Activated CD4-positive, alpha-beta T cell treated with anti-CD3 and anti-CD28 coated beads, Interleukin-2, Interleukin-6, amounts not matched to agents 100 ng/mL and 50 ng/mL, durations not matched to agents 16 hours and 8 hours (primary cell): ENCODE measurements at places on chromosomes 3 and 15.

DNA sequence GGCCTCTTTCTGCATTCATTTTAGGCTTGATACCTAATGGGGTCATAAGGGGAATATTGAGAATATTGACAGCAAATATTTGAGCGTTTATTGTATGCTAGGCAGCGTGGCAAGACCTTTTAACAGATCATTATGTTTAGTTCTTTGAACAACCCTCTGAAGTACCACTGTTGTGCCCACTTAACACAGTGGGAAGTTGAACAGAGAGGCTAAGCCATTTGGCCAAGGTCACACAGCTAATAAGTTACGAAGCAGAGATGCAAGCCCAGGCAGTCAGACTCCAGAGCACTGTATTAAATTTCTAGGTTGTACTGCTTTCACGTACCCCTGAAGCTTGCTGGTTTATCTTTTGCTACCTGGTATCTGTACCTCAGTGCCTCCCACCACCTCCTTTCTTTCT is 1.1 kb downstream of the RAB7A start:
- no peak for DNase-seq

GRCh38 chr15:53447053-53447574 is 312.3 kb downstream of the WDR72 start:
- DNase-seq = no peak

DNA sequence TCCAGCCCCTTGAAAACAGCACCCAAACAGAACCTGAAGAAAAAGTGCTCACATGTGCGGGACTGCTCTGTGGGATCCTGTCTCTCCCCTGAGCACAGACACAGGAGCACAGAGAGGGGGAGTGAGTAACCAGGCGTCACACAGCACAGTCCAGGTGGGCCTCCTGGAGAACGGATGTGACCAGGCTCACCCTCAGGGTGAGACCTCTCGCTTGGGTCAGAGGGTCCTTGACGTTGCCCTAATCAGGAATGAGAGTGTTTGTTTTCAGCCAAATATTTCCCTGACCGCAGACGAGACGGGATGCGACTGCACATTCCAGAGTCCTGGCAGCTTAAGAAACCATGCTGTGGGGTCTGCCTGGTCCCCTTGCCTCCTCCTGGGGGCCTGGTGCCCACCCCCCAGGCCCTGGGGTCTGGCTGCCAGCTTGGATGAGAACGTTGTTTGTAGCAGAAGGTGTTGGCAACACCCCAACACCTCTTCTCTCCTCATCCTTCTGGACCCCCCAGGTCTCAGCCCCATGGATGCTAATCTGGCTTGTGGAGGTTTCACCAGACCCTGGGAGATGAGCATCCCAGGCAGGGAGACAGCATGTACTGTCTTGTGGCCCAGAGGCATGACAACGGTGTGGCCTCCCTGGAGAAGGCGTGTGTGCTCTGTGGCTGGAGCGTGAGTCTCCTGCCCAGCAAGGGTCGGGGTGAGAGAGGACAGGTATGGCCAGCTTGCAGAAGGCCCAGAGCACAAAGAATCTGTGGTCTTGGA is 42.1 kb upstream of the SLC6A6 start:
- no peak for DNase-seq

DNA sequence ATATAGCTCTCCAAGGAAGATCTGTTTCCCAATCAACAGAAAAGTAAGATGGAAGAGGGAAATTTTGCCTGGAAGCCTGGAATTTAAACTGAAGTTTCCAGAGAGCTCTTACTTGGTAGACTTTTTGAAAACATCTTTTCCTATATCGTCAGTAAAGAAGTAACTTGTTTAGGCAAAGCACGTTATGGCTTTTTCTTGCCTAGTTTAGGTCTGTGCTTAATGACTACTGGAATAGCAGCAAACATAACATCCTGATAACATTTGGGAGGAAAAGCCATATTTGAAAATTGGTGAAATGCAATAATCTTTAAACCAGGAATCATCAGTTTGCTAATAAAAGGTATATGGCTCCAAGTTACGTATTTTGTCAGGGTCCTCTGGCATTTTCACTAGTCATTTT is 160.4 kb upstream of the CGNL1 start:
- no peak for DNase-seq

GRCh38 chr15:25465835-25466234 is 27.0 kb upstream of the UBE3A start:
- DNase-seq = no peak

GRCh38 chr3:152040319-152040718 is 166.9 kb downstream of the SUCNR1 start:
- no peak for DNase-seq

DNA sequence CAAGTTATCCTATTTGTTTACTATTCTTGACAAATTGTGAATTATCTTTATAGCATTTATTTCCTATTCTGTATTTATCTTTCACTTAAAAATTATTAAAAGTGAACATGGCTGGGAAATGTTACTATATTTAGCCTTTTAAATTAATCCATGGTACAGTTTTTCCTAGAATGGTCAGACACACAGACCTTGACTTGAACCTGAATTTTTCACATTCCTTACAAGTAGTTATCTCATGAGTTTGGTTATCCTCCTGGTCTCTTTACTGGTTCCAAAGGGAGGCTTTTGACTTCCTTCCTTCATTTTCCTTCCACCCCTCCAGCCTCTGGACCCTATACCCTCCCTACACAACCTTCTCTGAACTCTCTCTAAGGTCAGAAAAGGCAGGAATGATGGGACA is 280.6 kb downstream of the SATB1 start:
- DNase-seq = no peak

GRCh38 chr3:134355416-134355815 is 18.8 kb downstream of the AMOTL2 start:
- DNase-seq = no peak

DNA sequence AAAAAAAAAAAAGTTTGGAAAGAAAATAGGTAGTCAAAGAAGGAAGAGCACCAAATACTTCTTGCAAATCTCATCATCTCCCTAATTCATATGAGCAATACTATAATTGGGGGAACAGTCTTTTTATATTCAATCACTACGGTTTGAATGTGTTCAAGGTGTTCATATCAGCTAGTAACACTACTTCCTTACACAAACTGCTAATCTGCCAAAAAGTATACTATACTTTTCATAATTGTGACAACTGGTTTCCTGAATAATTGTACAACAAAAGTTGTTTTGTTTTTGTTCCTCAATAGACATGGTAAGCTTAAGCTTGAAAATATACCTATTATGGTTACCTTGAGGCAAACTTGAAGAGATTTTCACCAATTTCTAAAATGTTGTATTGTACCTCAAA is 12.1 kb downstream of the SETD2 start:
- no peak for DNase-seq

DNA sequence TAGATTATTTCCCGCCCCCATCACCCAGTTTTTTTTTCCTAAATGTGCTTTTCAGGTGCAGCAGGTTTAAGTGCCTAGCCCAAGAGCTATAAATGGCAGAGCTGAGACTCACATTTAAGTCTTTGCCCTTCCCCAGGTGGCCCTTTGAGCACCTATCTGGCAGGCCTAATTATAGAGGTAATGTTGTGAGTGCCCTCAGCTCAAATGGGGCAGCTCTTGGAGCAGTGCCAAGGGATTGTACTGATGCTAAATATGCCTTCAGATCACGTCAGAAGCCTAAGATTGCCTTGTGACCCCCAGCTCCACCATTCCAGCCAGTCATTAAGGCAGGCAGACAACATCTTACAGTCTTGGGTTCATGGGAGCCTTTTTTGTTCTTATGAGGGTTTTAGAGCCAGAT is 159.5 kb downstream of the RPLP1 start:
- no peak for DNase-seq

- no peak for DNase-seq
Observed at GRCh38 chr15:90690585-90690984, 26.6 kb upstream of the BLM start.

DNA sequence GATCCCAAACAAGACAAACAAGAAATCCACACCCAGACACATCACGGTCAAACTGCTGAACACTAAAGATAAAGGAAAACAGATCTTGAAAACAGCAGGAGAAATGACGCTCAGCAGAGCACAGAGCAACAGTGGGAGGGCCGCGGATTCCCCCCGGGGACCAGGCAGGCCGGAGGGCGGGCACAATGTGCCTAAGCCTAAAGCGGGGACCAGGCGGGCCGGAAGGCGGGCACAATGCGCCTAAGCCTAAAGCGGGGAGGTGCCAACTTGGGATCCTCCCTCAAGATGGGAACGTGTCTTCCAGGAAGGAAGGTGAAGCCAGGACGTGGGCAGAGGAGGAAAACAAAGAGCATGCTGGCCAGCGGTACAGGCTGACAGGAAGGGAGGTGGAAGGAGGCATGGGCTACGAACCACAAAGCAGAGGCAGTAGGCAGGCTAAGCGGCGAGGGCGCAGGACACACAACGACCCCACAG is 31.1 kb downstream of the CYFIP1 start:
- DNase-seq = peak; percentile 19

- DNase-seq = no peak
Observed at GRCh38 chr3:97862582-97862981, 40.8 kb downstream of the CRYBG3 start.

DNA sequence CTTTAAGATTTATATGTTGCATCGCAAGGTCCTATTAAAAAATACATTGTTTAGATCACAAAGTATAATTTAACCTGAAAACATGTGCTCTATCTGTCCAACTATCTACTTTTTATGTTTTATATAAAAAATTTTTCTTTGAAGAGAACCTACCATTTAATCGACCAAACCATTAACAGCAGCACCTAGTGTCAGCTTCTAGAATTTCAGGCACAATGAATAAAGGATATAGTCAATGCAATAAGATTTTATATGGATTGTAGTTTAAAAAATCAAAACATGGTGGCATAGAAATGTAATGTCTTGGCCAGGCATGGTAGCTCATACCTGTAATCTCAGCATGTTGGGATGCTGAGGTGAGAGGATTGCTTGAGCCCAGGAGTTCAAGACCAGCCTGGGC is 313.7 kb downstream of the GAP43 start:
- DNase-seq = no peak

DNA sequence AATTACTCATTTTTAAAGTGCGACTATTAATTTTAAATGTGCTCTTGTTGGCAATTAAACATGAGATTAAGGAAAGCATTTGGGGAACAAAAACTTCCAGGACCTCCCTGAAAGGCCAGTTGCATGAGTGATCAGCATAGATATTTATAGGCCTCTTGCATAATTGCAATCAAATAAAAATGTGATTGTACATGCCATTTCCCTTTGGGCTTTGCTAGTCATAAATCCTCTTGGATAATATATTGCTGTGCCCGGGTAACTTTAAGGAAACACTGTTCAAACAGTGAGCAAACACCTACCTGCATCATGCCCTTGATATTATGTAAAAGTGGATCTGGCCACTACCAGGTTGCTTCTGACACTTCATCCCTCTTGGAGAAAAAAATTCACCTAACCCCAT is 239.1 kb downstream of the MCTP2 start:
- DNase-seq = no peak

GRCh38 chr3:122921791-122922651 is 105.5 kb downstream of the SEMA5B start:
- peak; percentile 41 for DNase-seq

DNA sequence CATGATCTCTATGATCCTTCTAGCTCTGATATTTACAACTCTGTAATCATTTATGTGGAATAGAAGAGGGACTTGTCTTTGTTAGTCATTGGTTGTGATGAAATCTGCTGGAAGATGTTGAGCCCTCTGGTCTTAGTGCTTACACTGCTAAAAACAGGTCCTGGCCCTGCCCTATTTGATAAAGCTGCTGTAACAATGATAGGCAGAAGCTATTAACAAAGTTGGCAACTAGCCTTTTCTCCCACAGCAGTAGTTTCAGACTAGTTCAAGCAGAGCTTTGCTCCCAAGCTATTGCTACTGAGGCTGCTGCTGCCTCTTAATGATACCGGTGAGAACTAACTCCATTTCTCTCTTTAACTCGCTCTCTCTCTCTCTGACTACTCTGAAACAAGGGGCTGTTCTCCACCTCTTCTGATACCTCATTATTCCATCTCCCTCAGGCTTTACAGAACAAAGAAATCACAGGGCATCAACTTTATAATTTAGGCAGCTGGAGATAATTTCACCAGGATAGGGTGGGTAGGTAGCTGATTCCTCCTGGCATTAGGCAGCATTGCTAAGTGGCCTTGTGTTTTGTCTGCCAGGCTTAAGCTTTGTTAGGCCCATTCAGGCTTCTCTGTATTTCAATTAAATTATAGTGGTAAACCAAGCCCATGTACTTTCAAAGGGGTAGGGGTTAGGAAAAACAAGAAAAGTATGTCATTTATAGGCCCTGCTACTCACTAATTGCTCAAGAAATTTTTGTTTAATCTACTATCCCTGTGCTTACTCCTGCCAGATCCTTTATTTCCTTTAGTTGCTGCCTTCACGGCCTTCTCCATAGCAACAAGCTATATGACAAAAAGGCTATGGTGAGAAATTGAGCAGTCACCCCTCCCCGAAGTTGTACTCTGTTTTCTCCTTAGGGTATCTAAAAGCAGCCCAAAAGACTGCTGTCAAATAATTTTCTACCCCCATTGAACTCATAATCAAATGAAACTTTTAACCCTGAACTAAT is 139.6 kb downstream of the RBPMS2 start:
- DNase-seq = no peak

DNA sequence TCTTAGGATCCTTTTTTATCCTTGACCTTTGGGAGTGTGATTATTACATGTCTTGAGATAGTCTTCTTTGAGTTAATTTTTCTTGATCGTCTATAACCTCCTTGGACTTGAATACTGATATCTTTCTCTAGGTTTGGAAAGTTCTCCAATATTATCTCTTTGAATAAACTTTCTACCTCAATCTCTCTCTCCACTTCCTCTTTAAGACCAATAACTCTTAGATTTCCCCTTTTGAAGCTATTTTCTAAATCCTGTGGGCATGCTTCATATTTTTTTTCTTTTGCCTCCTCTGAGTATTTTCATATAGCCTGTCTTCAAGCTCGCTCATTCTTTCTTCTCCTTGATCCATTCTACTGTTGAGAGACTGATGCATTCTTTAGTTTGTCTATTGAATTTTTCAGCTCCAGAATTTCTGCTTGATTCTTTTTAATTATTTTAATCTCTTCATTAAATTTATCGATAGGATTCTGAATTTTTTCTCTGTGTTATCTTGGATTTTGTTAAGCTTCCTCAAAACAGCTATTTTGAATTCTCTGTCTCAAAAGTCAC is 12.1 kb downstream of the USF3 start:
- DNase-seq = no peak
